ENCODE measurements at places on chromosomes 1 and 21. TPM values are rescaled to one million over a fixed set of nuclear protein-coding genes. Genes with fewer than 3 reads are reported as not detected.

GRCh38 chr1:175192111-175192629 is 406 bp downstream of the KIAA0040 start:
- no peaks in the 10 kb centered on the region for H3K36me3 ChIP-seq
- peak overlapping the region; percentile 76 for H3K27ac ChIP-seq
- H3K4me1 ChIP-seq = peaks cover 16% of the 10 kb centered on the region
- DNase-seq = peak; percentile 86
- H3K27me3 ChIP-seq = no peaks in the 10 kb centered on the region

- no peaks in the 10 kb centered on the region for H3K4me1 ChIP-seq
- no peak overlapping the region for H3K4me3 ChIP-seq
- no peaks in the 10 kb centered on the region for H3K36me3 ChIP-seq
- no peak overlapping the region for H3K27ac ChIP-seq
- peak; percentile 18 for DNase-seq
Observed at GRCh38 chr1:53409695-53410094, 49.5 kb upstream of the DMRTB1 start.

GRCh38 chr1:159289060-159289459 is 13.1 kb upstream of the FCER1A start:
- H3K4me3 ChIP-seq = no peak overlapping the region
- DNase-seq = no peak
- H3K4me1 ChIP-seq = no peaks in the 10 kb centered on the region
- no peak overlapping the region for H3K27ac ChIP-seq
- H3K27me3 ChIP-seq = no peaks in the 10 kb centered on the region

The GJA9 gene
- 0.50 TPM for polyA plus RNA-seq

- no peaks in the 10 kb centered on the region for H3K36me3 ChIP-seq
- no peaks in the 10 kb centered on the region for H3K27me3 ChIP-seq
- peaks cover 6% of the 10 kb centered on the region for H3K4me1 ChIP-seq
Observed at GRCh38 chr1:96072021-96072420, 649.6 kb upstream of the PTBP2 start.

The PDC gene
- polyA plus RNA-seq = not detected

The TEX35 gene
- polyA plus RNA-seq = not detected

The PLA2G2C gene
- polyA plus RNA-seq = not detected

GRCh38 chr21:43321111-43321510 is 105.8 kb downstream of the SIK1 start:
- no peaks in the 10 kb centered on the region for H3K27me3 ChIP-seq
- H3K27ac ChIP-seq = no peak overlapping the region
- no peaks in the 10 kb centered on the region for H3K36me3 ChIP-seq
- H3K4me1 ChIP-seq = peaks cover 6% of the 10 kb centered on the region

- DNase-seq = no peak
- H3K4me1 ChIP-seq = peaks cover 21% of the 10 kb centered on the region
- H3K27ac ChIP-seq = no peak overlapping the region
- H3K27me3 ChIP-seq = peaks cover 19% of the 10 kb centered on the region
- no peaks in the 10 kb centered on the region for H3K36me3 ChIP-seq
Observed at GRCh38 chr1:6495540-6496364, 4.3 kb upstream of the PLEKHG5 start.

GRCh38 chr1:84836145-84836544 is 56.9 kb downstream of the LPAR3 start:
- no peaks in the 10 kb centered on the region for H3K4me1 ChIP-seq
- H3K27me3 ChIP-seq = no peaks in the 10 kb centered on the region
- H3K4me3 ChIP-seq = no peak overlapping the region
- no peak overlapping the region for H3K27ac ChIP-seq
- H3K36me3 ChIP-seq = no peaks in the 10 kb centered on the region

The SERPINC1 gene
- not detected for polyA plus RNA-seq

DNA sequence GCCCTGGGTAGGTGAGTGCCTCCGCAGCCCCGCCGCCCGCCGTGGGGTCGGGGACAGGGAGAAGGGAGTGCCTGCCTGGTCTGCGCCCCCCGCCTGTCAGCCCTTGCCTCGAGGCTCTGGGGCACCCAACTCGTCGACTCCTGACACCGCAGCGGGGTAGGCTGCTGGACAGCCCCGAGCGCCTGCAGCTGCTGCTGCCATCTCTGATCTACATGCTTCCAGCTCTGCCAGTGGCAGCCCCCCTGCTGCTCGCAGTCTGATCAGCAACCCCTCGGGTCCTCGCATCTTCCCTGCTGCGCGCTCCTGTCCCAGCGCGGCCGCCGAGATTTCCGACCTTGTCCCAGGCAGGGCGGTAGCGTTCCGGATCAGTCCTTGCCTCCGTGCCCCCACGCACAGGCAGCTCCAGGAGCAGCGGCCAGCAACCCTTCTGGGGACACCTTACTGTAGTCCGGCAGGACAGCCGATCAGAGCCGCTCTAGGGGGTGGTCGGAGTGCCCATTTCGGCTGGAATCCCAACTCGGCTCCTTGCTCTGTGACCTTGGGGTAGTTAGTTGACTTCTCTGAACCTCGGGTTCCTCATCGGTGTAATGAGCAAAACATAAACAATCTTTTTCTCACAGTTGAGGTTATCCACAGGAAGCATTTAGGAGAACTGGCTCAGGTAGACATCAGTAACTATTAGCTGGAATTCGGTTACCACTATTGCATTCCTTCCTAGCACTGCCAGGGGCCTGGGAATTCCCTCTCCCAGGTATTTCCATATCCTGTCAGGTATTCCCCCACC is 540 bp downstream of the BCAN start:
- H3K4me3 ChIP-seq = no peak overlapping the region
- H3K27me3 ChIP-seq = peaks cover 31% of the 10 kb centered on the region
- H3K27ac ChIP-seq = no peak overlapping the region
- no peak for DNase-seq
- H3K36me3 ChIP-seq = no peaks in the 10 kb centered on the region
- peaks cover 18% of the 10 kb centered on the region for H3K4me1 ChIP-seq

DNA sequence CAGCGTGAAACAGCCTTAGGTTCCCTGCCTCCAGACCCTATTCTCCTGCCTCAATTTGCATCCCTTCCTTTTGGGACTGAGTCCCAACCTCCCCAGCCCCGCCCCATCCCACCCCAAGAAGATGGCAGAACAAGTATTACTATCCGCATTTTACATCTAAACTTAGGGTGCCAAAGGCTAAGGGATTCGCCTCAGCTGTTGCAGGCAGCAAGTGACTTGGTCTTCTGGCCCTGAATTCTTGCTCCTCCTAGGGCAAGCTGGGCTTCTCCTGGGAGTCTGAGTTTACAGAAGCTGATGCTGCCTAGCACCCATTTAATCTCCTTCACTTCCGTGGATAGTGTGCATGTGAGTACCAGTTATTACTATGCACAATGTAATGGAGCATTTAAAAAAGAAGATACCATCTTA is 161.3 kb upstream of the NR5A2 start:
- DNase-seq = no peak
- no peaks in the 10 kb centered on the region for H3K27me3 ChIP-seq
- H3K27ac ChIP-seq = no peak overlapping the region
- H3K36me3 ChIP-seq = no peaks in the 10 kb centered on the region
- H3K4me3 ChIP-seq = no peak overlapping the region

GRCh38 chr1:205565799-205566198 is 61.3 kb downstream of the CDK18 start:
- H3K36me3 ChIP-seq = no peaks in the 10 kb centered on the region

The KDF1 gene
- polyA plus RNA-seq = 26.8 TPM

Measured in sigmoid colon (tissue), 7 donors.